ENCODE measurements at places on chromosomes 4 and X.

DNA sequence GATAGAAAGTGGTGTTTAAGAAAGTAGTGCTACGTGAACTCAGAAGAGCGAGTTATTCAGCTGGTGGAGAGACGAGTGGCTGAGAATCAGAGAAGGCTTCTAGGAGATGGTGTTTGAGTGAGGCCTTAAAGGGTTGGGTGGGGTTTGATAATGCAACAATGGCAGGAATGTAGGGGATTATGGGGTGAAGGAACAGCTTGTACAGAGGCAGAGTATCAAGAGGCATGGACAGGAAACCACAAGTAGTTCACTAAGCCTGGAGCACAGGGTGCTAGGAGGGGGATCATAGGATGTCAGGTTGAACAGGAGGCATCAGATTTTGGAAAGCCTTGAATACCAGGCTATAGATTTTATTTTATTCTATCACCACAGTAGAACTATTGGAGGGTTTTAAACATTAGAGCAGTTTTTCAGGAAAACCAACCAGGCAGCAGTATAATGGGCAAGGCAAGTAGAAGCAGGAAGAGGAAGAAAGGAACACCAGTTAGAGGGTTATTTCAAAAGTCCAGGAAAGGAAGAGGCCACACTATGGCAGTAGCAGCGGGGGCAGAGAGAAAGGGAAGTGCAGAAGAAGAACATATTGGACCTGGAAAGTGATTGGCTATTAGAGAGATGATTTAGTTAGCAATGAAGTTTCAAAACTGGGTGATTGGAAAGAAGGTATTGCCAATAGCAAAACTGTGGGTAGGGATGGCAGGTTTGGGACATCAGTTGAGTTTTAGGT, 99.2 kb downstream of the DOCK11 start:
- DNase-seq, result peak; percentile 1

- peak; percentile 92 for DNase-seq
Observed at GRCh38 chr4:173218411-173219125, 50.0 kb downstream of the GALNT7 start.

- no peak for DNase-seq
Observed at GRCh38 chr4:92433272-92433758, 129.5 kb downstream of the GRID2 start.

DNA sequence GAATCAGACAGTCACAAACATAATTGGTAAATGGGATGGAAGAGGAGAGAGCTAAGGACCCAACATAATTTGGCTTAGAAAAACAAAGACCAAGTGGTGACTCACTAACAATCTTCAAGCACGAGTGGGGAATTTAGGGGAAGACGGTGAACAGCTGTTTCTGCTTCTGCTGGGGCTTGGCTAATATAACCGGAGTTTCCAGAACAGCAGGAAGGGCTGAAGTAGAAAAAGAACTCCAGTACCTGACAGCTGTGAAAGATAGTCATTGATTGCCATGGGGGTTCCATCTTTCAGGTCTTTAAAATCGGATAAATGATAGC, 290.9 kb upstream of the LDB2 start:
- peak; percentile 19 for DNase-seq
